ENCODE measurements at places on chromosomes 7 and 10.

- no peak for DNase-seq
Measured at GRCh38 chr10:80290474-80291220, 1.2 kb upstream of the MAT1A start.

DNA sequence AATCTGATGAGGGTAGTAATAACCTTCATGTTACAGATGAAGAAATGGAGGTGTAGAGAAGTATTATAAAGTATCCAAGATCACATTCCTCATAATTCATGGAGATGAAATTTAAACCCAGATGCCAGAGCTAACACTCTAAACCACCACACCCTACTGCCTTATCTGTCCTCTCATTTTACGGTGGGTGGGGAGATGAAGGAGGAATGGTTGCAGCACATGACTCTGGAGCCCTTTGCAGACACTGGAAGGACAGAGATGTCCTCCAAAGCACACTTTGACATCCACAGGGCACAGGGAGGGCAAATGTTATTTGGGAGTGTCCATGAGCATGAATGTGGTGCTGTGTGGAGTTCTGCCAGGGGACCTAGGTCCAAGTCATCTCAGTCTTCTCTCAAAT, 1.1 kb downstream of the PLEKHS1 start:
- no peak for DNase-seq

DNA sequence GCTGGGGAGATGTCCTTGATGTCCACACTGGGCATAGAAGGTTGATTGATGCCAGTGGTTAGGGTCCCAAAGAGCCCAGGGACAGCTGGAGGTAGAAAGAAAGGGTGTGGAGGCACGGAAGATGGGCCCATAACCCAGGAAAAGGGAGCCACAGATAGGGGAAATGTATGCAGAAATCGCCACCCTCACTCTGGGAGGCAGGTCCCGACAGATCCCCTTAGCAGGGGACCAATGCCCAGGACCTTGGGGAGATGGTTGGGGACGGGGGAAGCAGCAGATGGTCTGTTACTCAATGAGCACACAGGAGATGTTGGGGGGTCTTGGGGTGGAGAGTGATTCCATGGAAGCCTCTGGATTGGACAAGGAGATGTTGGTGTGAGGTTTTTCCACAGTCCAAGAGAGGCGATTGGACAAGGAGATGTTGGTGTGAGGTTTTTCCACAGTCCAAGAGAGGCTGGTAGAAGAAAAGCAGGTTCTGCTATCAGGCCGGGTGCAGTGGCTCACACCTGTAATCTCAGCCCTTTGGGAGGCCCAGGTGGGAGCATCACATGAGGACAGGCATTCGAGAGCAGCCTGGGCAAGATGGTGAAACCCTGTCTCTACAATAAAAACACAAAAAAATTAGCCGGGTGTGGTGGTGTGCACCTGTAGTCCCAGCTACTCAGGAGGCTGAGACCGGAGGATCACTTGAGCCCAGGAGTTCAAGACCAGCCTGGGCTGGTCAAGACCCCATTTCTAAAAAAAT, 7.0 kb upstream of the PPP1R35 start:
- DNase-seq = no peak

DNA sequence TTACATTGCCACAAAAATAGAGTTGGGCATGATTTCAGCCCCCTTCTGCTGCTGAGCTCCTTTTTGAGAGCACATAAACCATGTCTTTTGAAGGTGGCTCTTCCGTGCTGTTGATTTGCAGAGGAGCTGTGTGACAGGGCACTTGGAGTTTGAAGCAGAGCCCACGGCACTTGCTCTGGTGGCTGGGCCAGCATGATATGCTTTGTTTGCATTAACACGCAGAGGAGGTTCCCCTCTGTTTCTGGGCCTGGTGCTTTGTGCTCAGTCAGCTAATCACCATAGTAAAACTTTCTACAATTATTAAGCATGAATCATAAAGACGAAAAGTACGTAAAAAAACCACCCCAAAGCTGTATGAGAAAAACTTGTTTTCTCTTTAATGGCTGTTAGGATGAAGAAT, 40.1 kb downstream of the RBM33 start:
- no peak for DNase-seq

GRCh38 chr7:134720091-134720935, 59.1 kb upstream of the CALD1 start:
- no peak for DNase-seq

DNA sequence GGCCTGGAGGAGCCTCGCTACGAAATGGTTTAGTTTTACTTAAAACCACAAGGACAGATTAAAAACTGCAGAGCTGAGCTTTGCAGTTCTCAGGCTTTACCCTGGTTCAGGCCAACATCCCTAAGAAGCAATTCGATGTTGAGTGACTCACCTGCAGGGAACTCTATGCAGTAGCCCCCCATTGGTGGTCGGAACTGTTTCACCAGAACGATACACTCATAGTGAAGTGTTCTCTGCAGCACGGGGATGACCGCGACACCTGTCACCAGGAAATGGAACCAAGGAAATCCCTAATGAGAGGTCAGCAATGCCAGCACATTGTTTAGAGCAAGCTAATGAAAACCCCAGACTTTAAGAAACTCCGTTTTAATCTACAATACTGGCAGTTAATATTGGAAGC, 18.0 kb downstream of the NUDT5 start:
- DNase-seq = no peak

DNA sequence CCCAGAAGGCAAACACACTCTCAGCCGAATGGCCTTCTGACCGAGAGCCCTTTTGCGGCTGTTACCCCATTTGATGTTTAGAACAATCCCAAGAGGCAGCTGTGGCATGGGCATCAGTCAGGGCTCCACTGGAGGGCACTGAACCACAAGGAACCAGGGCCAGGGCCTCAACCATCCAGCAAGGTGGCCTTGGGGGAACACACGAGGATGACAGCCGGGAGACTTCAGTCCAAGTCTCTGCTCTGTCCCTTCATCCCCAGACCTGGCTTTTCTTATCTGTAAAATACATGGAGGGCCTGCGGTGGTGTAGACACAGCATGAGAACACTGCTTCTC, 63.6 kb upstream of the INSIG1 start:
- peak; percentile 15 for DNase-seq

GRCh38 chr10:101587725-101588653, at the start of the genes DPCD and POLL:
Gene DPCD (plus strand): TSS chr10:101588321. CDS start chr10:101588337, 16 bp downstream.
Gene POLL (minus strand): TSS chr10:101588257. CDS start chr10:101587360, 897 bp downstream.
- DNase-seq = peak; percentile 89

- no peak for DNase-seq
Measured at GRCh38 chr7:127803626-127804025, 151.6 kb downstream of the SND1 start.

- DNase-seq = peak; percentile 37
Measured at GRCh38 chr7:139855498-139856270, 26.6 kb downstream of the TBXAS1 start.

DNA sequence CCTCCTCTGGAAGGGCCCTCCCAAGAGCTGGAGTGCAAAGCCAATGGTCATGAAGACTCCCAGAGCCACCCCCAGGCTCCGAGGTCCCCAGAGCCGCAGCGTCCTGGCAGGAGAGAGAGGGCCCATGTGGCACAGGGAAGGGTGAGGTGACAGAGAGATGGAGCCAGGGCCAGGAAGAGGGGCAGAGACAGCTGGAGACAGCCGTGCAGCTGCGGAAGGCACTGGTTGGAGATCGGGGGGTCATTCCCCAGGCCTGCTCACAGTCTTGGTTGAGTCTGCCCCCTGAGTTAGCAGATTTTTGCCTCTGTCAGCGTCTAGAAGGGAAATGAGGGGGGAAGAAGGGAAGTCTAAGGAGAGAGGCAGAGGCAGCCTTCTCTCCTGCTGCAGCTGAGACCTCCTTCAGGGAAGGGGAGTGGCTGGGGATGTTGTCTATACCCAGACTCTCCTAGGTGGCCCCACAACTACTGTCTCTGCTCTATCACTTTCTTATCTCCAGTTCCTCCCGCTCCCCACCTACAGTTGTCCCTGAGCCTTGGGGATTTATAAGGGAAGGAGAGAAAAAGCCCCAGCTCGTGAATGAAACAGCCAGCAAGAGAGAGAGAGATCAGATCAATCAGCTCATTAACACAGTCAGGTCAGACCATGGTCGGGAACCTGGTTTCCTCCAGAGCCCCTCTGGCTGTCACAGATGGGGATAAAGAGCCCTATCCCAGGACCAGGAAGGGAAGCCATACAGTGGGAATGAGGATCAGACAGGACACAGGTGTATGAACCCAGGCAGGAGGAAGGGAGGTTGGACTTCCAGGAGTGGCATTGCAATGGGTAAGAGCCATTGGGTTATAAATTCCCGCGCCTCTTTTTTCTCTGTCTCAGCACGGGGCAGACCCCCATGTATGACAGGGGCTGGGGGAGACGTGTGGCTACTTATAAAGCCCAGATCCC, 1.2 kb downstream of the GAL3ST4 start:
- no peak for DNase-seq

- DNase-seq = no peak
Measured at GRCh38 chr10:97887399-97887798, 37.8 kb downstream of the GOLGA7B start.

DNA sequence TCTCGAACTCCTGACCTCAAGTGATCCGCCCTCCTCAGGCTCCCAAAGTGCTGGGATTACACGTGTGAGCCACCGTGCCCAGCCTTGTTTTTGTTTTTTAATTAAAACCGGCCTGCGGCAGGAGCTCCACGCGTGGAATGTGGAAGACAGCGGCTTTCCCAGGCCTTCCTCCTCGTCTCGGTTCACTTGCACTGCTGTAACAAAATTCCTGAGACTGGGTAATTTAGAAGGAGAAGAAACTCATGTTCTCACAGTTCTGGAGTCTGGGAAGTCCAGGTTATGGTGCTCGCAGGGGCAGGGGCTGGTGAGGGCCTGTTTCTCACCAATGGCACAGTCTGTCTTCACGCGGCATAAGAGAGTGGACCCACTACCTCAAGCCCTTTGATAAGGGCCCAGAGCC, 14.4 kb upstream of the CRYGN start:
- DNase-seq = no peak

DNA sequence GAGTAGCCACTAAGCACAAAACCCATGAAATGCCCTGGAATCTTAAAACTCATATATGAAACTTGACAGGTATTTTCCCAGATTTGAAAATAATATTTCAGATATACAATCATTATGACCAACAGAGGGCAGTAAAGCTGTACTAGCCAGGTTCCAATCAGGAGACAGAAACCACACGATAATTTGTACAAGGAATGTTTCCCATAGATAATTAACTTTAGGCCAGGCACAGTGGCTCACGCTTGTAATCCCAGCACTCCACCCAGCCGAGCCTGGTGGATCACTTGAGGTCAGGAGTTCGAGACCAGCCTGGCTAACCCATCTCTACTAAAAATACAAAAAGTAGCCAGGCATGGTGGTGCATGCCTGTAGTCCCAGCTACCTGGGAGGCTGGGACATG, 31.0 kb upstream of the NUB1 start:
- DNase-seq = peak; percentile 36

- no peak for DNase-seq
Measured at GRCh38 chr10:637221-637620, 52.2 kb downstream of the DIP2C start.

DNA sequence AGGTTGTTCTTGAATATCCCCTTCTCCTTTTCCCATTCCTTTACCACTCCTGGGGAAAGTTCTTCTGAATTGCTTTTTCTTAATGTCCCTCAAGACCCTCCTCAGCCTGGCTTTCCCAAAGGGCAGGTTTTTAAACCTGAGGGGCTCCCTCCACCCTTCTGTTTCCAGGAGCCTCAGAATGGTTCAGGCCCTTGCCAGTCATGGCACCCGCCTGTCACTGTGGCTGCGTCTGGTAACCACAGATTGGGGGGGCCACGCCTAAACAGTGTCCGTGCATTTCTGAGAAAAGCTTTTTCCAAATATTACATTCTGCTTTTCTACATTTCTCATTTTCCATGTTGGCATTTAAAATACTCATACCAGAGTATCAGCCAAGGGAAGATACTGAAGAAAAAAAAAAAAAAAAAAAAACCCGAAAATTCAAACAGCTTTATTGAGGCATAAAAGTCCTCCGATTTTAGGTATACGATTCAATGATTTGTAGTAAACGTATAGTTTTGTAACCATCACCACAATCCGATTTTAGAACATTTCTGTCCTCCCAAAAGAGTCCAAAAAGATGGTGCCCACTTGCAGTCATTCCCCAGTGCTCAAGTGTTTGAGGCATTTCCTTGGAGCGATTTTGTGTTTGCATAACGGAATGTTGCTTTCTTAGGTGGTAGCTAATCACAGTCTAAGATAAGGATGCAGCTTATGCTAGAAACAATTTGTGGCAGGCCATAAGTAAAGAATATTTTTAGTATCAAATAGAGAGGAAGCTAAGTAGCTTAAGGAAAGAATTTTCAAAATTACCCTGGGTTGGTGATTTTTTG, 22.1 kb downstream of the HKDC1 start:
- no peak for DNase-seq

DNA sequence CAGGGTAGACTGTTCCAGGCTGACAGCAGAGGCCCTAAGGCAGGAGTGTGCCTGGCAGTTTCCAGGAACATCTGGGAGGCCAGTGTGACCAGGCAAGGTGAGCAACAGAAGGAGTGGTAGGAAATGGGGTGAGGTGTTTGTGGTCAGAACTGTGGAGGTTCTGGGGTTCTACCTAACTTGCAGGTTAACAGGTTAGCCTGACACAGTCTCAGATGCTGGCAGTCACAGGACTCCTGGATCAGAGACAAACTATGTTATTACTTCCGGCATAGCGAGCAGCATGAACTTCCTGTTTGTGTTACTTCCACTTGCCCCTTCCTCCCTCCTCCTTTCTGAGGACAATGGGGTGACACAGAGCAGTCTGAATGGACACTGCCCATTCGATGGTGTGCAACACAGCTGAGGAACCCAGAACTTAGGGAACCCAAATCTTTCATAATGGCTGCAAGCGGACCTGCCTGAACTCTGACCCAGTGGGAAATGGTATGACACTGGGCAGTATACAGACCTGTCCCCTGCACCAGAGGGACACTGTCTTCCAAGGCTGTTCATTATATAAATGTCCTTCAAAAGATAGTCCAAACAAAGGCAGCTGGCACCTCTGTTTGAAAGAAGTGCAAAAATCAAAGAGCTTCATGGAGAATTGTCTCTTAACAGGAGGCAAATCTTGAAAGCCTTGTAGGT, 3.9 kb upstream of the SAR1A start:
- no peak for DNase-seq

GRCh38 chr7:158096582-158096981, 491.0 kb downstream of the PTPRN2 start:
- DNase-seq = no peak

GRCh38 chr10:91006001-91006751, 85.3 kb upstream of the ANKRD1 start:
- DNase-seq = peak; percentile 78

- no peak for DNase-seq
Measured at GRCh38 chr7:148264933-148265557, 325.5 kb upstream of the C7orf33 start.

DNA sequence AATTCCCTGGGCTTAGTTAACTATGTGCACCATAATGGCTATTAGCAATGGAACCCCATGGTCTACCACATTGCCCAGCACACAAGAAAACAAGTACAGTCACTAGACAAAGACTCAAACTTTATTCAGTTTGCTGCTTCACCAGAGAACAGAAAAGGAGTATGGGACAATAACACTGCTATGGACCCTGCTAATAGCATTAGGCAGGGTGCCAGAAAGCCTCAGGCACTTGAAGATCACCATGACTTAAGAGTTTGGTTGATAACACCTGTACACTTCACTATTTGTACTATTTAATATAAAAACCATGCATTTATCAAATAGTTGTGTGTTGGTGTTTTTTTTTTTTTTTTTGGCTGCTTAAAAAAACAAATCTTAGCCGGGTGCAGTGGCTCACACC, 159.6 kb downstream of the KMT2E start:
- no peak for DNase-seq

Data from CD8-positive, alpha-beta T cell (primary cell).